Left hindlimb (tissue), 1 donor: ENCODE measurements at places on chromosomes 1 and 21.
A peak's percentile ranks its signal among the peaks of the same experiment; 100 is the strongest.

DNA sequence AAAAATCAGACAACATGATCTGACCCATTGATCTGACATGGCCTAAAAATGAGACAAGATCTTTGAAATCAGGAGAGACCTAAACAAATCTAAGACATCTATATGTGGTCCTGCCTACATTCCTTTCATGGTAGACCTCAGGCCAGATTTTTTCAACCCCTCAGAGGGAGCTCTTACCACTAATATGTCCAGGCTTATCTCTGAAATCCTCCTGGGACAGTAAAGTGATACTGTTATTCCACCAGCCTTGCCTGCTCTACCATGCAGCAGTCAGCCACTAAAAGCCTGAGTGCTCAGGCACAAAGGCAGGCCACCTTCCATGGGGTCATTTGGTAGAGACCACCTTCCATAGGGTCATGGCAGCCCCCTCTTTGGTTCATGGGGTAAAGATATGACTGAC, 126.9 kb downstream of the TBX15 start:
- DNase-seq, result no peak

DNA sequence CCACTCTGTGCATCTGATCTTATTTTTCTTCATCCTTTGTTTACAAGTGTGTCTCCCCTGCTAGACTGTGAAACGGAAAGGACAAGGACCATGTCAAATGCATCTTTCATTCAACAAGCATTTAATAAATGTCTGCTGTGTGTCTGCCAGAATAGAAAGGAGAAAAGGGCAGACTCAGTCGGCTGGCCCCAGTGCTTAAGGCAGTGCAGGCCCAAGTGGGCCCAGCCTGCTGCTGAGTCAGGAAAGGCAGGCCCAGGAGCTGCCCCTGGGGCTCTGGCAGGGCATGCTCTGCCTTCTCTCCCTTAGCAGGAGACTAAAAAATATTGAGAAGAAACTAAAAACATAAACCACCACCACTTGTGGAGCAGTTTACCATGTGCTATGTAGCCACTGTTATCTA, 38.1 kb downstream of the PLEKHA6 start:
- no peak for DNase-seq

DNA sequence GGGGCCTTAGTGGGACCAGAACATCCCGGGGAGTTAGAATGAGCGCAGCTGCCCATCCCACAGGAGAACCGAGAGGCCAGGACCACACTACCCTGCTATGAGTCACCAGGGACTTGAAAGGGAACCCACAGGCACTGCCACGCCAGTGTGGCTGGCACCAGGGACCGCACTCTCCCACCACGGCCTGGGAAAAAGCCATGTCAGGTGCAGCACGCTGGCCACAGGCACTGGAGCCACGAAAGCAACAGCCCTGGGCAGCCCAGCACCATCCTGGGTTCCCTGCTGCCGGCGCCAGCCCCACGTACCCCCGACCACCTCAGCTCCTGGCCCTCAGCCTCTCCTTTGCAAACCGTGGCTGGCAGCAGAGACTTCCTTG, 14.1 kb upstream of the TMEM240 start:
- no peak for DNase-seq

GRCh38 chr21:31335957-31336738, 7.9 kb downstream of the TIAM1 start:
- no peak for DNase-seq

- DNase-seq, result no peak
These were observed 80.6 kb downstream of the ERG start for GRCh38 chr21:38417726-38418125.

DNA sequence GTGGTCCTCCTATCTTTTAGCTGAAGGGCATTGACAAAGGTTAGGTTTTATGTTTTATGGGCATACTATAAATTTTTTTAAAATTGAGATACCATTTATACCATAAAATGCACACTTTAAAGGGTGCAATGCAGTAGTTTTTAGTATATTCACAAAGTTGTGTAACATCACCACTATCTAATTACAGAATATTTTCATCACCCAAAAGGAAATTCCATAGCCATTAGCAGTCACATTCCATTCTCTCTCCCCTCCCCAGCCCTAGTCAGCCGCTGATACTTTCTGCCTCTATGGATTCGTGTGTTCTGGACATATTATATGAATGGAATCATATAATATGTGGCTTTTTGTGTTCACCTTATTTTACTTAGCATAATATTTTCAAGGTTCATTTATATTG, 135.8 kb upstream of the B3GALT2 start:
- no peak for DNase-seq

- DNase-seq, result no peak
These were observed 58.4 kb upstream of the EPS8L3 start for GRCh38 chr1:109821831-109822745.

DNA sequence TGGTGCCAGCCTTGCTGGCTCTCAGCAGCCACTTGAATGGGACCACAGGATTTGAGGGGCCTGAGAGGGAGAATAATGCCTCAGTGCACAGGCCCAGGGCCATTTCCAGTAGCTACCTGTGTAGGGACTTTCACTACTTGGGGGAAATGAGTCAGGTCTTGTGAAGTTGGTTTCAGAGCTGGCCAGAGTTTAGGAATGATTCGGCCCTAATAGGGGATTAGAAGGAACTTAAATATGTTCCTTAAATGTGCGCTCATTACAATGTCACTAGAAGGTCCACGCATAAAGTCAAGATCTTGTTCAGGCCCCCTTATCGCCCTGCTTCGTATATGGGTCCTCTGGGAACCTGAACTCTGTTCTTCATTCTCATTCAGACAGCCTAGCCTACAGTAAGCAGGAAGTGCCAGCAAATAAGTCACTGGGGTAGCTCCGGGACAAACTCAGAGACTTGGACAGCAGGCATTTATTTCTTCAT, 5.6 kb upstream of the AKR1A1 start:
- no peak for DNase-seq

DNA sequence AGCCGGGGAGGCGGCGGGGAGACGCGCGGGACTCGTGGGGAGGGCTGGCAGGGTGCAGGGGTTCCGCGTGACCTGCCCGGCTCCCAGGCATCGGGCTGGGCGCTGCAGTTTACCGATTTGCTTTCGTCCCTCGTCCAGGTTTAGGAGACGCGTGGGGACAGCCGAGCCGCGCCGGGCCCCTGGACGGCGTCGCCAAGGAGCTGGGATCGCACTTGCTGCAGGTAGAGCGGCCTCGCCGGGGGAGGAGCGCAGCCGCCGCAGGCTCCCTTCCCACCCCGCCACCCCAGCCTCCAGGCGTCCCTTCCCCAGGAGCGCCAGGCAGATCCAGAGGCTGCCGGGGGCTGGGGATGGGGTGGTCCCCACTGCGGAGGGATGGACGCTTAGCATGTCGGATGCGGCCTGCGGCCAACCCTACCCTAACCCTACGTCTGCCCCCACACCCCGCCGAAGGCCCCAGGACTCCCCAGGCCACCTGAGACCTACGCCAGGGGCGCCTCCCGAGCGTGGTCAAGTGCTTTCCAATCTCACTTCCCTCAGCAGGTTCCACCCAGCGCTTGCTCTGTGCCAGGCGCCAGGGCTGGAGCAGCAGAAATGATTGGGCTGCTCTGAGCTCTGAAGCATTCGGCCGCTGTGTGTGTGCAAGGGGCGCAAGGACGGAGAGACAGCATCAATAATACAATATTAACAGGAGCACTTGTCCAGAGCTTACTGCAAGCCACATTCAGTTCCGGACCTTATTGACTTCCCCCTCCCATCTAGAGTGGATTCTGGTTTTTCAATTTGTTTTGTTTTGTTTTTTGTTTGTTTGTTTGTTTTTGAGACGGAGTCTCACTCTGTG, 10.3 kb downstream of the SIM2 start:
- peak; percentile 24 for DNase-seq
